ENCODE measurements at places on chromosomes 16 and 17. TPM values are rescaled to one million over a fixed set of nuclear protein-coding genes. Genes with fewer than 3 reads are reported as not detected.

PTGES3L gene
- 5.8 TPM for total RNA-seq

CCL7 gene
- not detected for total RNA-seq

OXLD1 gene
- total RNA-seq: 28.5 TPM

CCDC144A gene
- total RNA-seq: 1.2 TPM

PMFBP1 gene
- total RNA-seq: 1.2 TPM

Measured in astrocyte (in vitro differentiated cells and primary cell).